ENCODE measurements at places on chromosomes 6 and 20. TPM values are rescaled to one million over a fixed set of nuclear protein-coding genes. Genes with fewer than 3 reads are reported as not detected.

TAB2 gene
- total RNA-seq, result 20.8 TPM

MUCL3 gene
- total RNA-seq, result not detected

CDC40 gene
- total RNA-seq, result 16.8 TPM

KCNB1 gene
- not detected for total RNA-seq

AVP gene
- not detected for total RNA-seq

RNF217 gene
- 16.7 TPM for total RNA-seq

TFAP2A gene
- 0.72 TPM for total RNA-seq

PGK2 gene
- not detected for total RNA-seq

ENPP4 gene
- under 0.01 TPM for total RNA-seq

C4A gene
- 0.83 TPM for total RNA-seq

PRR18 gene
- not detected for total RNA-seq

PPP1R11 gene
- total RNA-seq, result 16.7 TPM

ULBP3 gene
- total RNA-seq, result 43.0 TPM

BCAS4 gene
- total RNA-seq, result 47.5 TPM

RIPOR3 gene
- total RNA-seq, result 0.54 TPM

All from IMR-90 (cell line).